ENCODE measurements at places on chromosomes 5 and 9.
A peak's percentile ranks its signal among the peaks of the same experiment; 100 is the strongest.

GRCh38 chr5:135173662-135174290 is 139.7 kb upstream of the PITX1 start:
- DNase-seq = no peak

DNA sequence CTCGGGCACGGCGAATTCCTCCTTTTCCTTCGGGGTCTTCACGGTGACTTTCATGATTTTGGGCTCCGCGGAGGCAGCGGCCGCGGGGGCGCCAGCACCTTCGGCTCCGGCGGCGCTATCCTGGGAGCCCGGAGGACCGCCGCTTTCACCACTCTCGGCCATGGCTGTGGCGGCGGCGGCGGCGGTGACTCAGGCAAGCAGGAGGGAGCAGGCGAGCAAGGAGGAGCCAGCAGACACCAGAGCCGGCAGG is 315 bp downstream of the UBQLN1 start:
- no peak for DNase-seq

DNA sequence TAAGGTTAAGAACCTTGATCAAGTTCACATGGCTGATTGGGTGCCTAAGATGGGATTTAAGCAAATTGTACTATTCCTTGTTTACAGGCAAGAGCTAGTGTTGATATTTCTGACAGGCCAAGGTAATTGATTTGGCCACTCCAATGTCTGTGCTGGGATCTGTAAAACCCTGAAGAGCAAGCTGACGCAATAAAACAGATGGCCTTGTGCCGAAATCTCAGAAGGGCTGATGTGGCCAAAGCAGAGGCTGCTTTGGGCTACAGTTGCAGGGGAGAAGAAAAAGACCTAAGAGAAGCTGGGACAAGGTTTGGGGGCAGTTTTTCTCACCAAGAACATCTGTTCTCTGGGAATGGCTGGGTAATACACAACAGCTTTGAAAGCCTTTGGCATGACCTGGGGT is 463.2 kb upstream of the ZNF608 start:
- DNase-seq = no peak

DNA sequence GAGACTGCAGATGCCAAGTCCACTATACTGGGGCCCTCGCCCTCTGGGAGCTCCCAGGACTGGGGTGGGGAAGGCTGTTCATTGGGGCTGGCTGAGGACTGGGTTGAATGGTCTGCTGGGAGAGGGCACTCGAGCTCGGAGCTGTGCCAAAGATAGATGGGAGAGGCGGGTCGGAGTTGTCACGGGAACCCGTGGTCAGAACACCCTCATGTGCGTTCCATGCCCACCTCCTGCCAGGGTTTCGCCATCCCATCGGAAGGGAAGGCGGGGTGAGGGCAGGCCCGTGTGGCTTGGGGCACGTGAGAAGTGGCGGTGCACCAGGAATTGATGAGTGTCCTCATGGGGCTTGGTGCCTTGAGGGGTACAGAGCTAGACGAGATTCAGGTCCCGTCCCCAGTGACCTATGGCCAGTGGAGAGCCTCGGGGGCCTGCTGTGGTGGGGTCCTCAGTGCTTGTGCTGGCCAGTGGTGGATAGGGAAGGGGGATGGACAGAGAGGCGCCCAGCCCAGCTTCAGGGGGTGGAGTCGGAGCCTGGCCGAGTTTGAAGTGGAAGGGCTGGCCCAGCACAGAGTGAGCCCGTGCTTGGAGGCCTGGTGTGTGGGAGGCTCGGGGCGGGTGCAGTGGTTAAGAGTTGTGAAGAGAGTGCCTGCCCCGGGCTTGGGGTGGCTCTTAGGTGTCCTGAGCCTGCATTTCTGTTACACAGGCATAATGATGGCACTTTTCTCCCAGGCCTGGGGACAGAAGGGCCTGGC is 4.3 kb downstream of the CACFD1 start:
- no peak for DNase-seq

GRCh38 chr9:95605816-95606488 is 89.2 kb upstream of the PTCH1 start:
- no peak for DNase-seq

GRCh38 chr9:69034071-69034470 is 1.5 kb upstream of the FXN start:
- DNase-seq = no peak

GRCh38 chr9:3371842-3372241 is 154.0 kb downstream of the RFX3 start:
- DNase-seq = no peak

- no peak for DNase-seq
Measured at GRCh38 chr5:80143491-80143890, 108.3 kb downstream of the THBS4 start.

- DNase-seq = no peak
Measured at GRCh38 chr5:128038643-128039042, 44.9 kb upstream of the SLC12A2 start.

DNA sequence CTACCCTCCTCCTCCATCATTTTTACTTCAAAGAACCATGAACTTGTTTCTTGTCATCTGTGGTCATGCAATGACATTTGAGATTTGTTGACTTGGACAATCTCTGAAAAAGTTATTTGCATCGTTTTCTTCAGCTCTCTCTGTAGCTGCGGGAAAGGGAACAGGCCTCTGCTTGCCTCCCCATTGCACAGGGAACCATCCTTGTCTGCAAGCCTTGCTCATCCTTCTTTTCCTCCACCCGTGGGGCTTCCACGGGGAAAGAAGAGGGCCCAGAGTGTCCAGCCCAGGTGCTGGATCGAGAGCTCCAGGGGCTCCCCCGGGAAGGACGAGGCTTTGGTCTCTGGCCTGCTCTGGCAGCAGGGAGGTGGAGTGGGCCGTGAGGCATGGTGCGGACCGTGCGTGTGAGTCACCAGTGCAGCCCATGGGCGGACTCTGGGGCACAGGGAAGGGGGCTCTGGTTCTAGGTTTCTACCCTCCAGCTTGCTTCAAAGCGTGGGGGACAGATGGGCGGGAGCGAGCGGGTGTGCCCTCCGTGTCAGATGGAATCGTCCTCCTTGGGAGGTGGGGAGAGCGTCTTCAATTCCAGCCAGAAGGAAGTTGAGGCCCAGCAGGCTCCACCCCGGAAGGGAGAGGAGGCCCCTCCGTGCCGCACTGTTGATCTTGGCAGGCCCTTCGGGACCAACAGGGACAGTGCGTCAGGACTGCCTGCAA is 6.0 kb upstream of the IRX4 start:
- DNase-seq = no peak

GRCh38 chr9:107683566-107683965 is 194.0 kb upstream of the KLF4 start:
- DNase-seq = peak; percentile 14

GRCh38 chr9:113711251-113711650 is 164.9 kb upstream of the ZNF618 start:
- no peak for DNase-seq

- no peak for DNase-seq
Measured at GRCh38 chr5:149760854-149761187, 30.7 kb downstream of the PPARGC1B start.

DNA sequence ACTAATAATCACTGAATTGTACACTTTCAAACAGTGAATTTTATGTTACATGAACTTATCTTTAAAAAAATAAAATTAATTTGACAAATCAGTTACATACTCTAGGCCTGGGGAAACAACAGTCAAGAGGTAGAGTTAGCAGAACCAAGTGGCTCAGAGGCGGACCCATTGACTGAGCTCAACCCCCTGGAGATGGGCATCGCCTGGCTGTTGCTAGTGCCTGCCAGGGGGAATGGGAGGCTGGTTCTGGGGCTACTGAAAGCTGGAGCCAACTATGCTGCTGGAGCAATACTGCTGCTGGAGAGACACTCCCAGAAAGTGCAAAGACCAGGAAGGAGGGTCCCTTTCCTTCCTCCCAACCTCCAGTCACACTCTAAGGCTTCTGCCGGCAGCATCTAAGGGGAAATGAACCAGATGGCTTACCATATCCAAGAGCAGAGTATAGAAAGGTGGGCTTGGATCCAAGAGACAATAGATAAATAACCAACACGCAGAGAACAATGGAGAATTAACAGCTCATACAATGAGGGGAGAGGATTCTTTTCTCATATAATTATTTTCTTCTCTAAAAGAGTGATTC is 40.3 kb upstream of the ANKRD55 start:
- DNase-seq = no peak

GRCh38 chr5:102800427-102800826 is 45.3 kb downstream of the PAM start:
- no peak for DNase-seq

DNA sequence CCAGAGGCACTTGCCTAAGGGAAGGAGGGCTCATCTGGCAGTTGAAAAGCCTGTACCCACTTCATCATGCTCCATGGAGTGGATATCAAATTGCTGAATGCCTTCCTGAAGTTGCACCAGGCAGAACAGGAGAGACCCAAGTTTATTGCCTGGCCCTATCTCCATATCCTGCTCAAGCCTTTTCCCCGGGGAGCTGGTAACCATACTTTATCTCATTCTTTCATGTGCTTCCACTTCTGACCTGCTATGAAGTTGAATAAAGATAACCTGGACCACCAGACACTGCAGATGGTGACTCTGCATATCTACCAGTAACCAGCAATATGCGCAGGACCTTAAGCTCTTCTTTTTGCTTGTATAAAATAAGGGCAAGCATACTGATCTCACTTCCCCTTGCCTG is 1397.5 kb upstream of the CDH6 start:
- no peak for DNase-seq

GRCh38 chr5:151093476-151093889 is 12.6 kb upstream of the TNIP1 start:
- no peak for DNase-seq

GRCh38 chr5:27311544-27311943 is 273.2 kb upstream of the CDH9 start:
- DNase-seq = no peak

GRCh38 chr5:173591056-173591514 is 25.4 kb downstream of the BOD1 start:
- DNase-seq = no peak

GRCh38 chr5:116454417-116454927 is 120.2 kb downstream of the SEMA6A start:
- DNase-seq = peak; percentile 19

GRCh38 chr5:97046270-97046982 is 96.0 kb downstream of the LIX1 start:
- peak; percentile 7 for DNase-seq

GRCh38 chr5:168177831-168178450 is 113.5 kb upstream of the WWC1 start:
- DNase-seq = no peak

GRCh38 chr5:65808251-65808741 is 86.3 kb downstream of the NLN start:
- no peak for DNase-seq

DNA sequence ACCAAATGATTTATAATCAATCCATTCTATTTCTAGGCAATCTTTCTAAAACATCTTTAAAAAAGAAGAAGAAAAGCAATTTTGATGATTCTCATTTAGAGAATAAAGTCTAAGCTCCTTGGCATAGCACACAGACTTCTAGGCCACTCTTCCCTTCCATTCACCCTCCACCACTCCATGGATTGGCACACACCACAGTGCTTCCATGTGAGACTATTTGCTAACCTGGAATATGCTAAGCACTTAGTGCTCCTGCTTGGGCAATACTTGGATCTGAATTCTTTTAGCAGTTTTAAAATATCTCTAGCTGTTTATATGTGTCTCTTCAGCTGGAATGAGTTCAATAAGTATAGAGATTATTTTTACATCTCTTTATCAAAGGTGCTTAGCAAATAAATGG is 177.6 kb upstream of the FBXL7 start:
- DNase-seq = no peak

- no peak for DNase-seq
Measured at GRCh38 chr5:34804913-34805312, 34.1 kb upstream of the TTC23L start.

GRCh38 chr5:2861605-2862004 is 110.1 kb upstream of the IRX2 start:
- no peak for DNase-seq

Data from CD4-positive, alpha-beta T cell (primary cell).